ENCODE measurements at places on chromosomes 7 and 10.

- DNase-seq = no peak
Observed at GRCh38 chr10:32217216-32217615, 129.7 kb downstream of the EPC1 start.

GRCh38 chr10:74992068-74992467 is 119.4 kb upstream of the SAMD8 start:
- no peak for DNase-seq

GRCh38 chr7:109967406-109967805 is 1123.5 kb upstream of the LRRN3 start:
- no peak for DNase-seq

DNA sequence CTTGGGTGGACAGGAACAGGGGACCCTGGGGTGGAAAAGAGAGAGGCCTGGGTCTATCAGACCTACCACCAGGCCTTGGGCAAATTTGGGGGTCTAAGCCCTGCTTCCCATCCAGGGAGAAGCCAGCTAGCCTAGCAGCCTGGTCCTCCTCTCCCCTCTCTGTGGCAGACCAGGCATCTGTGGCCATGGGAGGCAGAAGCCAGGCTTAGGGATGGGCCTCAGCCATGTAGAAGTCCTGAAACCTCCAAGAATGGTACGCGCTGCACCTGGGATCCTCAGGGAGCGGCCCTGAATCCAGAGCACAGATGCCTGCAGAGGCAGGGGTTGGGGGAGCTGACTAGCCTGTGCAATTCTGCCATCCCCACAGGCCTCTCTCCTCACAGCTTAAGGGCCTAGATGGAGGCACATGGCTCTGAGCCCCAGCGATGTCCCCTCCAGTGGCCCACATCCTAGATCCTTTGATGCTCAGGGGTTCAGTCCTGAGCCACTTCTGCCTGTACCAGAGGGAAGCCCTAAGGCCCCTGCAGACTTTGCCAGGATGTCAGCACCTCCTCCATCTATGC is 21.2 kb downstream of the GRID1 start:
- no peak for DNase-seq

- DNase-seq = no peak
Observed at GRCh38 chr7:22601812-22602565, 102.0 kb upstream of the STEAP1B start.

DNA sequence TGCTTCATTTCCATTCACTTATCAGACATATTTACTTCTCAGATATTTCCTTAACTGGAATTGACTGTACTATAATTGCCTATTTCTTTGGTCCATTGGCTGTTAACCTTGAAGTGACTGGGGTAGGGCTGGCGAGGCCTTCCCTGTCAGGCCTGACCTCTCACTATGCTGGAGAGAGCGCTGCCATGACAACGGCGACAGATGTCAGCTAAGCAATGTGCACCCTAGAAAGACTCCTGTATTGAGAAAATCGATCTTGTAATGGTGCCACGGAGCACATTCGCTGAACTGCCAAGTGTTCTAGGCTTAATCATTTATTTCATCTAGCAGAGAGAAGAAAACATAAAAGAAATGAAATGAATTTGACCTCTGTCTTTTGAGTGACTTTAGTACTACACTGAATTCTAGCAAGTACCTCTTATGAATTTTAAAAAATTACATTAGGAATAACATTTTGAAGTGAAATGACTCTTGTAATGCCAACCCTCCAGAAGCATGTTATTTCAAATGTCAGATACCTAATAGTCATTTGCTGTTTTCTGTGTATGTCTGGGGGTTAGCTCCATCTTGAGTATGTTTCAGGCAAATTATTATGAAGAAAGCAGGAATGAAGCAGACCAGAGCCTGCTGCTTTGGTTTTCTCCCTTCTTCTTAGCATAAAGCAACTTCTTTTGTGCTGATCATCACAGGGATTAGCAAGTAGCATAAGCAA is 148.0 kb downstream of the SNX10 start:
- no peak for DNase-seq

GRCh38 chr10:124048371-124049290 is 44.8 kb downstream of the CHST15 start:
- no peak for DNase-seq

- no peak for DNase-seq
Observed at GRCh38 chr10:127908959-127909267, 2.0 kb downstream of the PTPRE start.

DNA sequence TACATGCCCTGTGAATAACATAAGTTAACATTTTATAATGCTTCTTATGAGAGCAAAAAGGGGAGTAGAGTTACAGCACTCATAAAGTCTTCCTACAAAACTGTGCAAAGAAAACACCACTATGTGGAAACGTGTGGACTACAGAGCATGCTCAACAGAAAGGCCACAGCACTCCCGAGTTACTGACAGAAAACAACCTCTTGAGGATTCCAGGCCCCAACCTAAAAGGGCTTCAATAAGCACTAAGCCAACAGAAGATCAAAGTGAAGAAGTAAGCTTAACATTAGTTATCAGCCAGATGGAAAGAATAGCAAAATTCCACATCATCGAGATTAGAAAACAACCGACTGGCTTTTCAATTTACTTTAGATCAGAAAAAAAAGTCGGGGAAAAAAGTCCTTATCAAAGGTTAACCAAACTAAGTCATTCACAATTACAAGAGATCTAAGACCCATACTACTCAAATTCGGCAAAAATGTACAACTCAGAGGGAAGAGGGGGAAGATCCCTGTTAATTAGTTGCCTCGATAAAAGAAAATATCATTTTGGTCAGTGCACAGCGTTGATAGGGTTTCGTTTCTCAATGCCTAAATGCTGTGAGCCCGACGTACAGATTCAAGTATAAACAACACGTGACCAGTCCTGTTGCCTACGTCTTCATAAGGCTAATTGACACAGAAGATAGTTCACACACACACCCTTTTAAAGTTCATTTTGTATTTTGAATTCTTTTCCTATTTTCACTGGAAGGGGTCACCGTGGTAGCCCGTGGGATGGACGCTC is 1.4 kb downstream of the KBTBD2 start:
- no peak for DNase-seq

DNA sequence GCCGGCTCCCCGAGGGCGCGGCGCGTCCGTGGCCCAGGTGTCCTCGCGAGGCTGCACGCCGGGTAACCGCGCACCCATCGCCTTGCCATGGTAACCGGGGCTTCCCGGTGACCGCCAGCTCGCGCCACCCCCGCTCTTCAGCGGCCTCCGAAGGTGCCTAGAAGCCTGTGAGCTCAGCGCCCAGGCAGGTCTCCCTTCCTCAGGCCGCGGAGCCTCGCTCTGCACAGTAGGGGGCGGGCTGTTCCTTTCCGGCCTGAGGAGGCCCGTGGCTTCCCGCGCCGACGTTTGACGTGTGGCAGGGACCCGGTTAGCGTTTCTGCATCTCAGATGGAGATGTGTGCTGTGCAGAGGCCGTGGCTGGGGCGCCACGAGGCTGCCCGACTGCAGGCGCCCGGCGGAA is 117.1 kb downstream of the DYNC2I1 start:
- DNase-seq = peak; percentile 24

Measured in stimulated activated CD4-positive, alpha-beta T cell treated with anti-CD3 and anti-CD28 coated beads, TNF-alpha, amount 100 ng/mL, for 24 hours (primary cell).